Kidney glomerular epithelial cell (primary cell): ENCODE measurements at places on chromosomes 1 and 21.

DNA sequence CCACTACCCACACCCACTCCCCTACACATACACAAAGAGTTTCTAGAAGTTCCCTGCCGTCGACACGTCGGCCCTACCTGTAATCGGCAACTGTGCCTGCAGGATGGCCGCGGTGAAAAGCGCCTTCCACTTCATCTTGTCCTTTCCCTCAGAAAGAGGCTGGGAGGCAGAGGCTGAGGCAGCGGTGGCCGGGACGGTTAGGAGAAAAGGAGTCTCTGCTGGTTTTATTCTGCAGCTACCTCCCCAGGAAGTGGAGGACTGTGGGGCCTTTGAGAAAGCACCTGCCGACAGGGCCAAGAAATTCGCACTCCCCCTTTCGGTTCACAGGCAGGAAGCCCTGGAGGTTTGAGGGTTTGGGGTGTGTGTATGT, at the start of gene CD247:
Gene CD247 (minus strand): TSS at position 199 of the 370 bp plus-strand sequence. CDS start 64 bp downstream, at position 135.
- no peak for DNase-seq

- DNase-seq, result no peak
Measured at GRCh38 chr1:203593723-203594122, 32.9 kb upstream of the ATP2B4 start.

- DNase-seq, result no peak
Measured at GRCh38 chr1:173122344-173122935, 71.7 kb upstream of the TNFSF18 start.

GRCh38 chr1:230849451-230850224, 18.7 kb downstream of the C1orf198 start:
- DNase-seq, result peak; percentile 94

DNA sequence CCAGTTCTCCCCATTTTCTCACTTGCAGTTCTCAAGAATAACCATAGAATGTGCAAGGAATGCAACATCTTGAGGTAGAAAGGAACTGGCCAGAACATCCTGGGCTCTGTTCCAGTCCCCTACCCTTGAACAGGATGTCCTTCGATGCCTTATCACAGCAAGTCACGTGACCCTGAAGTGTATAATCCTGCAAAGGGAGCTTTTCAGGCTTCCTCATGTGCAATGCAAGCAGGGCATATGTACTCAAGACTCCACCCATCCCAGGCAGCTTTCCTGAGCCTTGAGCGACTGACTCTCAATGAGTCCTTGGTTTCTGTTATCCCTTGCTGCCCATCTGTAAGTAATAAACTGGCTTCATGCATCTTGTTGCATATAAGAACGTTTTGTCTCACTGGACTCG, 311.0 kb downstream of the MRPL39 start:
- DNase-seq, result no peak

- DNase-seq, result no peak
Measured at GRCh38 chr1:29319300-29320110, 83.2 kb downstream of the PTPRU start.

DNA sequence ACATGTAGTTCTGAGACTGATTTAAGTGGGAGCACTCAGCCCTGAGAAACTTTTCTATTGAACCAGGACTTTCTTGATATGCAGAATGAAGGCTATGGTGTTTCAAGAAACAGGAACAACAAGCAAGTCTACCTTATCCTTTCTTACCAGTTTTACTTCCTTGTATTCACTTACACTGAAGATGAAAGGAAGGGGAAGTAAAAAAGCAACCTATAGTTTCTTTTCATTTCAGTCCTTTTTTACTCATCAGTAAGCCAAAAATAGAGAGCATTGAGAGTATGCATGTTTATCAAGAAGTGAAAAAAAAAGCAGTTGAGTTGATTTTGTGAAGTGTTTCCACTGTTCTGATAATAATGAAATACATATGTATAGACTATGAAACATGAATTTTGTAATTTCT, 1010.3 kb downstream of the AMY1C start:
- DNase-seq, result no peak

GRCh38 chr1:184020855-184021254, 16.7 kb downstream of the COLGALT2 start:
- no peak for DNase-seq
